ENCODE measurements at places on chromosomes 16 and 17. TPM values are rescaled to one million over a fixed set of nuclear protein-coding genes. Genes with fewer than 3 reads are reported as not detected.

Gene TMEM92
- total RNA-seq = 0.12 TPM

Gene POLR2C
- total RNA-seq = 99.6 TPM

Gene VASN
- total RNA-seq = 5.7 TPM

Gene GDPD3
- total RNA-seq = 5.3 TPM

Gene TTYH2
- 1.7 TPM for total RNA-seq

Gene PPY
- not detected for total RNA-seq

Gene NPIPA7
- total RNA-seq = 30.1 TPM

Gene ABCC11
- 0.29 TPM for total RNA-seq

Gene SLFN11
- 24.3 TPM for total RNA-seq

Gene TP53TG3
- total RNA-seq = not detected

Gene OR1G1
- not detected for total RNA-seq

Gene PPP1R27
- total RNA-seq = not detected

Gene SRP68
- 62.2 TPM for total RNA-seq

Gene GP1BA
- not detected for total RNA-seq

Gene RBFOX1
- not detected for total RNA-seq

Gene MYH3
- total RNA-seq = 0.23 TPM

- DNase-seq = no peak
Observed at GRCh38 chr17:8068736-8069586, 18.6 kb downstream of the ALOX12B start.

DNA sequence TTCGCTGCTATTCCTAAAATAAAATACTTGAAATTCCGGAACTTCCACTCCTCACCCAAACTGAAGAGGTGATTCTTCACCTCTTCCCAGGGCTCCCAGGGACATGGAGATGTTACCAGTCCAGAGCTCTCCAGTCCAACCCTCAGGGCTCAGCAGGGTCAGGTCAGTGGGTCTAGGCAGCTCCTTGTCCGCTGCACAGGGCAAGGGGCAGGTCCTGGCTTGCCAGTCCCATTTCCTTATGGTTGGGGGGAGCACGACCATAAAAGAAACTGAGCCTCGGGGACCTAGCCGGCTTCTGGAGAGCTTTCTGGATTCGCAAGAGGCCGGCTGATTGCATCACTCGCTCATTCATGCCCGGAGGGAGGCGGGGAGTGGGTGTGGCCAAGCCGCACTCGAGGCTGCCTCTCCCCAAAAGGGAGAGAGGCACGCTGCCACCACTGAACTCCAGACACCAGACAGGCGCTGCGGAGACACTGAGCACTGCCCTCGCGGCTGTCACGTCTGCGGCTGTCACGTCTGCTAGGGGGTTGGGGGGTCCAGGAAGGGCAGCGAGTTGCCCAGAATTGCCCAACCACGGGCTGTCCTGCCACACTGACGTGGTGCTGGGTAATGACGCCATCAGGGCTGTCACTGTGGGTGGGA lies 15.8 kb downstream of the SLC7A5 start:
- no peak for DNase-seq

- no peak for DNase-seq
Observed at GRCh38 chr16:88387941-88388627, 5.3 kb downstream of the ZNF469 start.

GRCh38 chr16:12188061-12188934 lies 211.8 kb downstream of the SNX29 start:
- no peak for DNase-seq

DNA sequence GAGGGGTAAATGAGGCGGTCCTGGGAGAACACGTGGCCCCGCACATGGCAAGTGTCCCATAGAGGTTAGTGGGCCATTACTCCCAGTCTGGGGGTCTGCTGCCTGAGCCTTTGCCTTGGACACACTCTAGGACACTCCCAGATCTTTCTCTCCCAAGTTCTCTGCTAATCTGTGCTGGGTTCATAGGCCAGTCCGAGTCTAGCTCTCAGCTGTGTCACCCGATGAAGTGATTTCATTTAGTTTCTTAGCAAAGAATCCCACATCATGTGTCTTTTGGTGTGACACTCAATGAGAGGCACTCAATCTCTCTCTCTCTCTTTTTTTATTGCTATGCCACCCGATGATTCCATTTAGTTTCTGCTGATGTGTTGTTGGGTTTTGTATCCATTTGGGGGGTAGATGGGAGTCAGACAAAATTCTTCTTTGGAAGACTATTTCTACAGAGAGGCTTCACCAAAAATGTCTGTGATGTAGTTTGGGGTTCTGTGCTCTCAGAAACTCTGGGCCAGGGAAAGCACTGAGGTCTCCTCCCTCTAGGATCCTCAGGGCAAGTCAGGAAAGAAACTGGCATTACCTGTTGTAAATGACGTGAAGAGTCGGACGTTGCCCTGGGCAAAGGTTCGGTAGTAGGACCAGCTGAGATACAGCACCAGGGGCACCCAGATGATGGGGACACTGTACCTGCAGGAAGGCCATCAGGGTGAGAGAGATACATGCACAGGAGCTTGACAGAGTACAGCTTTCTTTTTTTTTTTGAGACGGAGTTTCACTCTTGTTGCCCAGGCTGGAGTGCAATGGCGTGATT lies 25.2 kb upstream of the MLKL start:
- no peak for DNase-seq

DNA sequence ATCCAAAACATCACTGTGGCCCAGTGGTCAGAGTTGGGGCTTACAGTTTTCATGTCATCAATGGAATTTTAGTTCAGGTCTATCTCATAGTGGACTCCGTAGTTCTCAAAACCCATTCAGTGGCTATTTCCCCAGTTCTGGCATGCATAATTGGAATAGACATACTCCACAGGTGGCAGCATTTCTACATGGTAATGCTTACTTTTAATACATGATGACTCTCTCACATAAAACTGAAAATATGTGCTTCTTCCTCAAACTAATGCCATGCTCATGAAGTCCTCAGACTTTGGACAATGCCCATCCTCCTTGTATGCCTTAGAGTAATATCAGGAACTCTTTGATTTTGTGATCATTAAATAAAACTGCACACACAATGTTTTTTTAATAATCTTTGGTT lies 857.4 kb upstream of the GOT2 start:
- DNase-seq = no peak

DNA sequence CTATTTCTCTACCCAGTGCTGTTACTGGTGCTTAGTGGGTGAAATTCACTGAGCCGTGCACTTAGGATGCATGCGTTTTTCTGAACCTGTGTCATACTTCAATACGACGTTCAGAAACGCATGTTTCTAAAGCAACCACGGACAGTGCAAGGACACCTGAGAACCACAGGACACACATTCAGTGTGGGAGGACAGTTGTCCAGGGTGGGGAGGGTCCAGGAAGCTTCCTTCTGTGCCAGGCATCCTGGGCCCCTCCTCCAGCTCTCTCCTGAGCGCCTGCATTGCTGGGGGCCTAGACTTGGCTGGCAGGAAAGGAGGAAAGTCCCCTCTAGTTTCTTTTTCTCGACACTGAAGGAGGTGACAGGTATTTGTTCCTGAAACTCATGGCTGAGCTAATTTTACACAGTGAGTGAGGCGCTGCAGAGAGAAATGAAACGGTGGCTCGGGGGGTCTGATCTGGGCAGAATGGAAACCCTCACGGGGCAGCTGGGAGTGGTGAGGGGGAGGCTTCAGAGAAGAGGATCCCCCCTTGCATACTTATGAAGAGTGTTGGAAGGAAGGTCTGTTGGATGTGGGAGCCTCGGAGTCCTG lies 89.9 kb downstream of the IRF8 start:
- no peak for DNase-seq

- no peak for DNase-seq
Observed at GRCh38 chr17:48542114-48542656, 2.7 kb downstream of the HOXB2 start.

GRCh38 chr17:33847900-33848299 lies 407.2 kb upstream of the CCL2 start:
- no peak for DNase-seq

- DNase-seq = peak; percentile 16
Observed at GRCh38 chr17:41322094-41322902, 6.8 kb upstream of the KRTAP17-1 start.

DNA sequence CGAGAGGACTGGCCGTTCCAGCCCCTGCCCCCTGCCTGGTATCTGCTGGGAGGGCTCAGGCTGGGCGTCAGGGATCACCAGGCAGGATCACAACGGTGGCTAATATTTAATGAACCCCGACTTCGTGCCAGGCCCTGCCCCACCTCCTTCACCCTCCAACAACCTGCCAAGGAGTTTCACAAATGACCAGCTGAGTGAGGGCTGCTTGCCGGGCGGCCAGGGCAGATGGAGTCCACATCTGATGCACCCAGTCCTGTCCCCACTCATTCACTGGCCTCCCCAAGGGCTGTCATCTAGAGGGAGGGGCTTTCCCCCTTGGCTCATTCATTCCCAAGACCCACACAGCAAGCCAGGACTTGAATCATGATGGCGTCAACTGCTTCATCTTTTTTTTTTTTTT lies 17.5 kb downstream of the UBALD1 start:
- DNase-seq = no peak

DNA sequence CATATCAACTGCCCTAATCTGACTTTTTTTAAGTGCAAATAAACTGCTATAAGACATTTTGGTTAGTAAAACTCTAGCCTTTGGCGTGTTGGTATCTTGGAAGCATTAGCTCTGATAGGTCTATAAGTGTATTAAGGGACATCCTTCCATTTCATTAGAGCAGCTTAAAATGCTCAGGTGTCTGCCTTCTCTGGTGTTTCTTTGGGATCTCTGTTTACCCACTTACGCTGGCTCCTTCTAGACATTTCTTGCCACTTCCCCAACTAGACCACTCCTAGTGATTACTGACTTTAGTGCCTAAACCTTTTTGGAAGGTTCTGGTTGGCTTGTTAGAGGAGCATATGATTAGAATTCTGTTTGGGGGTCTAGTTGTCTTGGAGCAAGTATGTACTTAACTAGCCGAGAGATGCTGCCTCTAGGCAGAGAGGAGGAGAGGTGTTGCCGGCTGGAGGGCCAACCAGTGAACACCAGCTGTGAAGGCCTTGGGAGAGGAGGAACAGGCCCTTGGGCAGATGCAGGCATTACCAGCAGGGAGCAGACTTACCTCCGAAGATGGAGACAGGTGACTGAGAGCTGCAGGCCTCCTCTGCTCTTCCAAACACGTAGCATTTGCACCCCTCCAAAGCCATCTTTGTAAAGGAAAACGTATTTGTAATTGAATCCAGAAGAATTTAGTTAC lies 15.2 kb upstream of the CLEC18C start:
- no peak for DNase-seq

- no peak for DNase-seq
Observed at GRCh38 chr17:2279707-2280106, 23.9 kb downstream of the SMG6 start.

DNA sequence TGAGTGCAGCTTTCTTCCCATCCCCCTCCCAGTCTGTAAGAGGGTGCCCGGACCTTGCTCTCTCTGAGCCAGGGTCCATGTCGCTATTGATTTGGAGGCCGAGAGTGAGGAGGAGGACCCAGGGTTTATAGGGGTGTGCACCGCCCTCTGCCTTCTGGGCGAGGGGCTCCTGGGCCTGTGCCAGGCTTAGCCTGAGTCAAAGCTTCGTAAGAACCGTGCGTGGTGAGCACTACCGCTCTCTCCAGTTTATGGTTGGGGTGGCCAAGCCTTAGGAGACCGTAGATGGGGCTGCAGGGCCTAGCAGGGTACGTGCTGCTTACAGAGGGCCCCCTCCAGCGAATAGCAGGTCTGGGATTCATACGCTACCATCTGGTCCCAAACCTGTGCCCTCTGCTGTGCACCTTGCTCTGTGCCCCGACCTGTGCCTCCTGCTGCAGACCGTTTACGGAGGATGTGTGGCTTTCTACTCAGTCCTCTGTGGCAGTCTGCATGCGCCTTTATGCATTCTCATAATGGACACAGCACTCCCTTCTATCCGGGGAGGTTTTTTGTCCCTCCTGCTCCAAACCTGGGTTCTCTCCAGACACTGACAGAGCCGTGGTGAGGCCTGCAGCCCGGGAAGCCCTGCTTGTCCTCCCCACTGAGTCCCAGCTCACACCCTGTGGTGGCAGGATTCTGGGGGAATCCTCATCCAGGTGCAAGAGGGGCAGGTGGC lies 54.7 kb downstream of the PGS1 start:
- DNase-seq = no peak

DNA sequence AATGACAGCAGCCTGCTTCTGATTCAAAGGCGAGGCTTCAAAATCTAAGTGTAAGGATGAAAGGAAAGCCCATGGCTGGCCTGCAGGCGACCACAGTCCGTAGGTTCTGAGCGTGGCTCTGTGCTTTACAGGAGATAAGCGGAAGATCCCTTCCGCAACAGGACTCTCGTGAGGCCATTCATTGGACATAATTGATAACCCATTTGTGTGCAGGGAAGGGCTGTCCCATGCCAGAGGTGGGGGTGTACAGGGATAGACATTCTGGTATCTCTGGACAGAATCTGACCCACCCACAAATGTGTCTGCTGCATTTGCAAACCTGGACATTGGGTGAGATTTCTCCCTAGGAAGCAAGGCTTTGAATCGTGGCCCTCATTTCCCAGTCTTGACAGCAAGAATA lies 4.0 kb downstream of the CYB561 start:
- DNase-seq = no peak

DNA sequence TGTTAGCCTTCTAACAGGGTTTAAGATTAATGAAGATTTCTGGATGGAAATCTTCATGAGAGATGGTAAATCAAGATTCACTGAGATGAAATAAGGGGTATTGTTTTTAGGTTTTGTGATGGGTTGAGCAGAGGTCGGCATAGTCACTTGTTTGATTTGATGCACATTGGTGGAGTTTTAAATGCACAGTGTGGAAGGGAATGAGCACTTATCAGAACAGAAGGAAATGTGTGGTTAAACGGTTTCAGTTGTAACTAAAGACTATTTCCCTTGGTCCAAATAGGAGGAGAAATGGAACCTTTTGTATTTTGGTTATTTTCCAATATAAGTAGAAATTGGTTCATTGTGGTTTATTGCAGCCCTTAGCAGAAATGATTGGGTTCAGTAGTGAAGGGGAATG lies 34.1 kb downstream of the CBFB start:
- no peak for DNase-seq

DNA sequence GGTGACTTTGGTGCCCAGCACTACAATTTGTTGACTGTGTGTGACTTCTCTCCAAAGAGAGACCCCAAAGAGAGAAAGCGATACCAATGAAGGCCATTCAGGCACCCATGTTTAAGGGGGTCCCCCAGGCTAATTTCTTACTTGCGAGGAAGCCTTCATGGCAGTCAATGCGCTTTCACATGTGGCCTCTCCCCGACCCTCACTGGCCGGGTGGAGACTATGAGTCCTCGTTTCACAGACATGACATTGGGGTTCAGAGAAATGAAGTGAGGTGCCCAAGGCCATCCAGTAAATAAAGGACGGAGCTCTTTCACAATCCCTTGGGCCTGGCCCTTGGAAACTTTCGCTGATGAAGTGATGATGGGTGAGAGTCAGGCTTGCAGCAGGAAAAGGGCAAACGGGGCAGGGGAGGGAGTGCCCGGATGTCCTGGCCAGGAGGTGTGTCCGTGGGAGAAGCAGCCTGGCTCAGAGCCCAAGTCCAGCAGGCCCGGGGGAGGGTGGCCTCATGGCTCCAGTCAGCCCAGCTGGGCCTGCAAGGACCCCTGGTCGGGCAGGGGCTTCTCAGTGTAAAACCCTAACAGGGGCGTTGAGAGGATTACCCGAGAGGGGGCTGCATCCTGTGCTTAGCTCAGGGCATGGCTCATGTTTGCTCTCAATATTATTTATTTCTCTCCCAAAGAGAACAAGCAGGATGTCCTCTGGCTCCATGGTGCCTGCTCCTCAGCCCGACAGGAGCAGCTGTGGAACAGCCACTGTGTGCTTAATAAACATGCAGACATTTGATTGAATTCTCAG lies 14.7 kb downstream of the TBX2 start:
- DNase-seq = no peak

- DNase-seq = peak; percentile 7
Observed at GRCh38 chr16:51152691-51153576, 1.9 kb upstream of the SALL1 start.

All from glomerular endothelial cell (primary cell).